Hepatocyte (in vitro differentiated cells): ENCODE measurements at places on chromosomes 4 and X.

DNA sequence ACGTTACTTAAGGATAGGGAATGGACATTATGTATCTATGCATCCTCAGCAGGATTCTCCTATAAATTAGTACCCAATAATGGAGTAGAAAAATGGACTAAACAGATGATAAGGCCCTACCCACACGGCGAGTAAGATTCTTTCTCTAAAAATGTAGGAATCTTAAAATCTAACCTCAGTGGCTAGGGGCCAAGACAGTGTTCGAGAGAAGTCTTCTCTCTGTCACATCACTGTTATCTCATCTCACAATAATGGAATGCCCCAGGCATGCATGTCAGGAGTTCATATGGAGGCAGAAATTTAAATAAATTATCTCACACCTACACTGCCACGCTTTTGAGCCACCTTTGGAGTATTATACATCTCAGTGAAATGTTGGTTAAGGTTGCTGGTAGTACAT is 132.9 kb downstream of the LDB2 start:
- H3K27ac ChIP-seq, result no peak overlapping the region
- H3K4me1 ChIP-seq, result peaks cover 6% of the 10 kb centered on the region
- no peaks in the 10 kb centered on the region for H3K36me3 ChIP-seq
- no peaks in the 10 kb centered on the region for H3K27me3 ChIP-seq
- no peak for DNase-seq

- H3K4me3 ChIP-seq, result no peak overlapping the region
- H3K27ac ChIP-seq, result no peak overlapping the region
- H3K36me3 ChIP-seq, result no peaks in the 10 kb centered on the region
- no peaks in the 10 kb centered on the region for H3K4me1 ChIP-seq
Observed at GRCh38 chrX:150438165-150438564, 75.0 kb downstream of the MAMLD1 start.

DNA sequence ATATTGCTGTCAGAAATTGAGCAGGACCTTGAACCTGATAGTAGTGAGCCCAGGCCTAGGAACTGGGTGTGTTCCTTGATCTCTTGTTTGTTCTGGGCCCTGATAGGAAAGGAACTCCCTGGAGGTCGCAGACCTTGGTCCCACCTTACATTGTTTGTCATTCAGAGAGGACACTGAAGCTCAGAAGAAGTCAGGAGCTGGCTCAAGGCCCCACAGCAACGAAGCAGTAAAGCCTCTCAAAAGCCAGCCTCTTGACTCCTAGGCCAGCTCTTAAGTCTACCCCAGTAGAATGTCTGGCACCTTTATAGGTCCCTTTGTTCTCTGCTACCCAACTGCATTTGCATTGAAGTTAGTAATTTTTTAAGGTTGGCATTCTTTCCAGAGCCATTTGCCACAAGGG is 46.8 kb downstream of the MAMLD1 start:
- no peaks in the 10 kb centered on the region for H3K4me1 ChIP-seq
- no peak overlapping the region for H3K4me3 ChIP-seq
- no peaks in the 10 kb centered on the region for H3K27me3 ChIP-seq

GRCh38 chr4:6917461-6918271 is 8.0 kb downstream of the TBC1D14 start:
- peaks cover 39% of the 10 kb centered on the region for H3K4me1 ChIP-seq
- H3K36me3 ChIP-seq, result no peaks in the 10 kb centered on the region
- peak; percentile 92 for DNase-seq
- H3K27me3 ChIP-seq, result no peaks in the 10 kb centered on the region

GRCh38 chrX:115257711-115258110 is 23.8 kb upstream of the LRCH2 start:
- no peak overlapping the region for H3K27ac ChIP-seq
- DNase-seq, result no peak
- H3K36me3 ChIP-seq, result no peaks in the 10 kb centered on the region
- peaks cover 24% of the 10 kb centered on the region for H3K4me1 ChIP-seq

- no peak overlapping the region for H3K4me3 ChIP-seq
- no peaks in the 10 kb centered on the region for H3K36me3 ChIP-seq
- no peak for DNase-seq
- H3K4me1 ChIP-seq, result no peaks in the 10 kb centered on the region
- no peaks in the 10 kb centered on the region for H3K27me3 ChIP-seq
- H3K27ac ChIP-seq, result no peak overlapping the region
Observed at GRCh38 chr4:26290321-26290720, 30.5 kb upstream of the RBPJ start.

- no peak for DNase-seq
- H3K4me3 ChIP-seq, result no peak overlapping the region
- no peaks in the 10 kb centered on the region for H3K36me3 ChIP-seq
- H3K27me3 ChIP-seq, result peaks cover 98% of the 10 kb centered on the region
- H3K27ac ChIP-seq, result no peak overlapping the region
Observed at GRCh38 chr4:13535118-13535517, 9.2 kb downstream of the NKX3-2 start.

GRCh38 chr4:11072999-11073398 is 355.7 kb downstream of the HS3ST1 start:
- H3K36me3 ChIP-seq, result no peaks in the 10 kb centered on the region
- no peak overlapping the region for H3K27ac ChIP-seq
- no peaks in the 10 kb centered on the region for H3K27me3 ChIP-seq
- H3K4me1 ChIP-seq, result peaks cover 3% of the 10 kb centered on the region

- H3K27me3 ChIP-seq, result no peaks in the 10 kb centered on the region
- H3K4me1 ChIP-seq, result no peaks in the 10 kb centered on the region
- H3K4me3 ChIP-seq, result no peak overlapping the region
- no peak overlapping the region for H3K27ac ChIP-seq
- H3K36me3 ChIP-seq, result no peaks in the 10 kb centered on the region
- DNase-seq, result no peak
Observed at GRCh38 chr4:185357211-185357610, 38.5 kb downstream of the LRP2BP start.

DNA sequence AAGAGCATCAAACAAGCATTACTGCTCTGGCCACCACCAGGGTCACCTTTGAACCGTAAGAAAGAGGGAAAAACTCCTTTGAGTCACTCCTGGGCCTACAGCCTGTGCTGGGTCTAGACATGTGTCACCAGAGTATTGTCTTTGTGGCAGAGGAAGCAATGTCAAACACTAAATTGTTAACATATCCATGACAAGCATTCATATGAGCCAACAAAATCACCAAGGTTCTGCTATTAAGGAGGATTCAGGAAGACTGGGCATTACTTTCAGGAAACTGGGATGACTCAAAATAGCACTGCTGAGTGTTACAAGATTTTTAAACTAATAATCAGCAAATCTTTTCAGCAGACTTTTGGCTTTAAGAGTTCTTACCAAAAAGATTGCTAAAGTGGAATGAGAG is 28.1 kb downstream of the LGI2 start:
- peaks cover 9% of the 10 kb centered on the region for H3K4me1 ChIP-seq
- DNase-seq, result no peak
- no peak overlapping the region for H3K4me3 ChIP-seq
- no peaks in the 10 kb centered on the region for H3K27me3 ChIP-seq
- no peaks in the 10 kb centered on the region for H3K36me3 ChIP-seq
